ENCODE measurements at places on chromosomes 7 and 10.

- DNase-seq = no peak
Observed at GRCh38 chr7:42981601-42982000, 49.4 kb downstream of the MRPL32 start.

DNA sequence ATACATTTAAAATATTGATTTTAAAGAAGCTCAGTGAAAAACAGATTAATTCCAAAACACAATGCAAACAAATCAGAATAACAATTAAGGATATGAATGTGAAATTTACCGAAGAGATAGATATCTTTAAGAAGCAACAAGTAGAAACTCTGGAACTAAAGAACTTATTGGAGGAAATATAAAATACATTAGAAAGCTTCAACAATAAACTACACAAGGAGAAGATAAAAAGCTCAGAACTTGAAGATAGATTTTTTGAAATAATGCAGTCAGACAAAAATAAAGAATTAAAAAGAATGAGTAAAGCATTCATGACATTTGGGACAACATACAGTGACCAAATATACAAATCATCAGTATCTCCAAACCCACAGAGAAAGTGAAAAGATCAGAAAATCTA, 43.2 kb downstream of the HIBADH start:
- no peak for DNase-seq

GRCh38 chr7:44738051-44738723, 10.5 kb upstream of the ZMIZ2 start:
- no peak for DNase-seq

DNA sequence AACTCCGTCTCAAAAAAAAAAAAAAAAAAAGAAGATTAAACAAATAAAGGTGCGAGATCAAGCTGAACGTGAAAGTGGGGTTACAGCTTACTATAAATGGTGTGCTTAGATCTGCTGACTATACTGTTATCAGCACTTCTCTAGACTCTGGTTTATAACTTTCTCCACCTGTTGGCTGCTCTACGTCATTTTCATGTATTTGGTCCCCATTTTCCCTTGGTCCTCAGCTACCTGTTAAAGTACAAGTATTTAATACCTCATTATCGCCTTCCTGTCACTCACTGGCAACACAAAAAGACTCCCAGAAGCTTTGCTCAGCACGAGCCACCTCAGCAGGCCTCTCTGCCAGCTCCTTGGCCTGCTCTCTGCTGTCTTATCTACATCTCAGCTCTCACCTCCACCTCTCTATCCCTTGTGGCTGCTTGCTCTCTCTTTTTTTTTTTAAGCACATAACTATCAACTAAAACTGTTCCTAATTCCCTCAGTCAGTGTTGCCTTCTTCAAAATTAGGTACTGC, 95.0 kb downstream of the ARMH3 start:
- DNase-seq = no peak

DNA sequence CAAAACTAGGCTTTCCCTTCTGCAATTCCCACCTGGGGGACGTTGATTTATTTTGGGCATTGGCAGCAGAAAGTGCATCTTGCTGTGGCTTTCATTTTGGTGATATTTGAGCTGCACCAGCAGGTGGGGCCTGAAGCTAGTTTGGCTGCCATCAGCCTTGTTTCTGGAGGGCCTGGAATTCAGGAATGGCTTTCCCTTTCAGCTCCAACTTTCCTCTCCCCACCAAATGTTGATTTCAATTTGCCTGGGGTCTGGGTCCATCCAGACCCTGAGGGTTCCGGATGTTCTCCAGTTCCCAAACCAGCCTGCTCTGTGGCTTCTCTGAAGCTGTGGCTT, 640.4 kb downstream of the TYW1 start:
- peak; percentile 12 for DNase-seq

DNA sequence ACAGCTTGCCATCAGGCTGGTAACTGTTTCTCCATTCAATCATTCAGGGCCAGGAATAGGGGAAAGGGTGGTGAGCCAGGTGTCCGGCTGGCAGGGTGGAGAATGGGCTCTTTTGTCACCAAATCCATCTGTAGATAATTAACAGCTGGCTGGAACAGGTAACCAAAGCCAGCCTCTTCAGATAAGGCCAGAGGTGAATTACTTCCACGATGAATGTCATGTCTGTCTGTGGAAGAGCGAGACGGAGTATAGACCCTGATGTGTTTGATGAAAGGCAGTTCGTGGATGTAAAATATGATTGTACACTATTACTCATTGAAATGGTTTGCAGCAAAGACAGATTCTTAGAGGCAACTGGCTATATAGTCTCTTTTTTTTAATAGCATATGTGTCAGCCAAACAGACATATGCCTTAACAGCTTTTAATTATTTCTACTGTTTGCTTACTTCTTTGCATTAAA, 149.8 kb downstream of the KLF6 start:
- no peak for DNase-seq

DNA sequence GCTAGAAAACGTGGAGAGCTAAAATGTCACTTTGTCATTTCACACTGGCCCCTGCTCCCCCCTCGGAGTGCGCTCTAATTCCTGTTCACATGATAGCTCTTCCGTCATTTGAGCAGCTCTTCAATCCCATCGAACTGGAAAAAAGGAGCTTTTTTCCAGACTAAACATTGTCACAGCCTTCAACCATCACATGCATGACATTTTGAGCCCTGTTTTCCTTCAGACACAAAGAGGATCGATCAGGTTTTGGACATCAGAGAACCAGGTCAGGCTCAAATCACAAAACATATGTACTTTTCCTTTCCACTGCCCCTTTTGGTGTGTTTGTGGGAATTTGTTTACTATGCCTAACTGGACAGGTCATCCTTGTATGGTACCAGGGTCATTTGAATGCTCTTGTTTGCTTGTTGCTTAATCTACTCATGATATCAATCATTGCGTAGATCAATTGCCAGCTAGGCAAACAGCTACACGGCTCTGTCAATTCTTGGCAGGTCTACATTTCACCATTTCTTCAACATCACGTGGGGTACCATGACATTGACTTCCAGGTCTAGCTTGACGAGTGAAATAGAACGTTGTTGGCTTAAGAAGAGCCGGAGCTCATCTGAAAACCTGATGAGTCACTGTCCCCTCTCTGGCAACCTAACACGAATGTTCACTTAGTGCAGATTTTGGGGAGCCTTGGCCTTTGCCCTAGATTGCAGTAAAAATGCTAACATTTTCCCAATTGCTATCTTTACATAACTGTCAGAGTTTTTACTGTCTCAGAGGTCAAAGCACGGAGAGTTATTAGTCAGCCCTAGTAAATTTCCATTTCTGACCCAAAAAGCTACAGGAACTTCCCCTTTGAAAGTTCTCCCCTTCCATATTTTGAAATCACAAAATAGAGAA, 87.3 kb downstream of the LYZL2 start:
- peak; percentile 73 for DNase-seq

- no peak for DNase-seq
Observed at GRCh38 chr10:131425752-131426533, 114.4 kb upstream of the TCERG1L start.

DNA sequence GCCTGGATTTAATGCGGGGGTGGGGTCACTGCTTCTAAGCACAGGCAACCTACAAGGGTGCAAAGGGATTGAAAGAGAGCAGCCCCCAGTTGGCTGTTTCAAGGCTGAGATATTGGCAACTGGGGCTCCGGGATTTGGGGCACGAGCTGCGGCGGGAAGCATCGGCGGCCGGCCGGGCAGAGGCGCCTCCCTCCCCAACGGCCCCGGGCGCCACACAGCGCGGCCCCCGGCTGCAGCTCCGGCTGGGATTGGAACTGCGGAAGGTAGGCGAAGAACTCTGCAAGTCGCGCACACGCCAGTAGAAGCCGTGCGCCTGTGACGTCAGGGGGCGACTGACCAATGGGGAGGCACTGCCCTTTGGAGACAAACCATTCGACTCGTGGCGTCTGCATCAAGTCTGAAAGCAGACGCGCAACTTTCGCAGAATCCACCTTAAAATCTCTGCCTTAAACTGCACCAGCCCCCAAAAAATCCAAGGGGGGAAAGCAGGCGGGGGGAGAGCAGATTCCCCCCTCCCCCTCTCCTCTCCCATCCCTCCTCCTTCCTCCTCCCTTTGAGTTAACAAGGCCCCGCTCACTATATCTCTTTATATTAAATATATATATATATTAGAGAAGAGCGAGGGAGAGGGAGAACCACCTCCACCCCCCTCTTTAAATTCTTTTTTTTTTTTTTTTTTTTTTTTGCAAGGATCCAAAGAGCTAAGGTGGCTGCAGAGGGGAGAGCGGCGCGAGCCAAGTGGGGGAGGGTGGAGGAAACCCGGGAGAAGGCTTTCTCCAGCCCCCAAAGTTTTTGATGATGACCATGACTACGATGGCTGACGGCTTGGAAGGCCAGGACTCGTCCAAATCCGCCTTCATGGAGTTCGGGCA, at the start of gene DLX6:
Gene DLX6, plus strand, starts transcription at position 371 of the 872 bp plus-strand sequence. Its CDS starts 425 bp downstream, at position 796.
- DNase-seq = peak; percentile 99

DNA sequence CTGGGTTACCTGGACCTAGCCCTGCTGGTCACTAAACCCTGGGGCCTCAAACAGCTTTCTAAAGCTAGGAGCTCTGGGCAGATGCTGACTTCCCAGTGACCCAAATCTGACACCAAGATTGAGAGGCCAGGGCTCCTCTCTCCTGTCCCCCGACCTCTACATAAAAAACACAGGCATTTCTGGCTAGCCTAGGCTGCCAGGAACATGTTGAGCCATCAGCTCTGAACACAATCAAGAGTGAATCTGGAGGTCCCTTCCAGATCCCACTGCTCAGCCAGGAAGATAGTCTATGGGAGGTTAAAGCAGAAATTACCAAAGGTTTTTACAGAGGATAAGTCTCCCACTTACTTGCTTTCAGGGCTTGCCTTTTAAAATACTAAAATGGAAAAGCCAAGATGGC, 22.1 kb upstream of the PDE1C start:
- DNase-seq = no peak

DNA sequence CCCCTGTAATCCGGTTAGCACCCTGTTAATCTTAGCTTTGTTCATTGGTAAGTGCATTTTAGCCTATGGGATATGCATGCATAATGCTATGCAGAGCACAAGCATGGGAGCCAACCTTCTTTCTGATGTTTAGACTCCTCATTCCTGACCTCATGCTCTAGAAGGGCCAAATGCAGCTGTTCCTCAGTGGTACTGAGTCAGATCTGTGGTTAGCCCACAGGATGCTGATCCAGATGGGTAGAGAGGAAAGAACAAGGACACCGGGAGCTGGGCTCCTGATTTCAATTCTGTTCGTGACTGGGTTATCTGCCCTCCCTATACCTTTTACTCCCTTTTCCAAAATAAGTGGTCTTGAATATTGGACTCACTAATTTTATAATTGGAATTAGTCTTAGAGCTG, 31.7 kb upstream of the C10orf90 start:
- DNase-seq = no peak

- no peak for DNase-seq
Observed at GRCh38 chr10:124678557-124679240, 65.5 kb downstream of the FAM53B start.

DNA sequence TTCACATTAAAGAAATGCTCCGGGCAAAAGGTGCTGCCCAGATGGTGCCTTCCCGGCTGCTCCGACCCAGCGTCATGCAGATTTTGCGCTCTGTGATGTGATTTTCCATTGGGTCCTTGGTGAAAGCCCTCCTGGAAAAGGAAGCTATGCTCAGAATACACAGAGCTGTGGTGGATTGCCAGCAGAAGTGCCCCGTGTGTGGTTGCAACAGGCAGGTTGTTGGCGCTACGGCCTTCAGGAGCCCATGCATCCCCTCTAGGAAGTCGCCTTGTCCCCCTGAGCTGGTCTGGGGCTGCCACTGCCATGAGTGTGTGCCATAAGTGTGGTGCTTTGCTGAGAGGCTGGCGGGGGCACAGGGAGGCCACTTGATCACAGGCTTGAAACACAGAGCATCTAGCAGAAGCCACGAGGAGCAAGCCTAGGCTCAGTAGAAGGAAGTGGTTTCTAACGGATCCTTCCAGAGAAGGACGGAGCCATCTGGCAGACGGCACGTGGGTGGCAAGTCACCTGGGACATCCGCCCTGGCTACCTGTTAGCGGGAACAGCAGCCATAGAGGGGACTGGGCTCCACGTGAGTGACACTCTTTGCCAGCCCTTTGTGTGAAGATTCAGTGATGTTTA, 210.9 kb downstream of the CUX1 start:
- DNase-seq = no peak

- no peak for DNase-seq
Observed at GRCh38 chr7:92647011-92647625, 56.9 kb upstream of the FAM133B start.

DNA sequence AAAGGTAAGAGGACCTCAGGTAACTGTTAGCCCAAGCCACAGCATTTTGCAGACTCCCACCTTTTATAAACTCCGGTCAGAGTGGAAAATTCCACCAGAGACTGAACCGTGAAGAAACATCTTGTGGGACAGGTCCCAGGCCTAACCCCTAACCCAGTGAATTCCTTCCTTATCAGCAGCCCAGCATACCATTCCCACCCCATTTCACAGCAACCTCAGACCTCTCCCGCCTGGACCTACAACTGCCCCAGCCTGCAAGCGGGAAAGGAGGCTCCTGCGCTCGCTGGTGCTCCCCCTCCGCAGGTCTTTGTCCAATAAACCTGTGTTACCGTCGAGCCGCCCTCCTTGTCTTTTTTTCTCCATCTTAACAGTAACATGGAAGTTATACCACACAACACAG, 736.6 kb downstream of the MAGI2 start:
- peak; percentile 29 for DNase-seq

DNA sequence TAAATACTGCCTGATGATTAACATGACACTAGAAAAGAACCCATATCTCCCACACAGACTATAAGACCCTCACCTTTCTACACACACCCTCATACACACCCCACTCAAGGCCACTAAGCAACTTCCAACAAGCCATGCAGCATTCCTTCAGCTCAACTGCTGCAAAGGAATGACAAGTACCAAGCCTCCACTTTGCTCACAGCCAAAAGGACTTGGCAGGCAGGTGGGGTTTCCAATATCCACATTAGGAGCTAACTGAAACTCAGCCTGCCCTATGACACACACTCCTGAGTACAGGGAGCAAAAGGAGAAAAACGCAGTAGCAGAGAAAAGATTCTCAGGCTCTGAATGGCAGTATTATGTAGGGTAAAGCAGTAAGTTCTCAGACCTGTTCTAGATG, 13.4 kb downstream of the USP54 start:
- DNase-seq = peak; percentile 3

- no peak for DNase-seq
Observed at GRCh38 chr7:6385110-6385781, 62.5 kb downstream of the DAGLB start.

- DNase-seq = no peak
Observed at GRCh38 chr7:24701261-24702235, 55.7 kb downstream of the GSDME start.

DNA sequence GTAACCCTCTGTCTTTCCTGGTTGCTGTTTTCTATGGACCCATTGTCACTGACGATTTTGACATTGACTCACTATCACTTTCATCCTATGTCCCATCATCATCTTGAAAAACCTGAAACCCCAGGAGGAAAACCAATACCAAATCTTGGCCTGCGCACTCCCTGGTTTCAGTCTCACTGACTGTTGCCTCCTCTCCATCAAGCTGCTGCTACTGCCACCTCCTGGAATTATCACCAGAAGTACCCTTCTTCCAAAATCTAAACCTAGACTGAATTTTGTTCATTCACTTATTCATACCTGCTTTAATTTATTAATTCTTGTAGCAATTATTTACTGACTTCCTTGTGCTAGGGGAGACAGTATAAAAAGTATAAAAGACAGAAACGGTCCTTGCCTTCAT, 44.5 kb upstream of the ACBD5 start:
- peak; percentile 21 for DNase-seq

- no peak for DNase-seq
Observed at GRCh38 chr10:132971448-132972148, 29.2 kb upstream of the CFAP46 start.

- DNase-seq = peak; percentile 53
Observed at GRCh38 chr10:112842832-112843360, 107.2 kb upstream of the TCF7L2 start.

Data from HuH-7 (cell line).